Upper lobe of left lung (tissue), 6 donors: ENCODE measurements at places on chromosomes 3 and 15. TPM values are rescaled to one million over a fixed set of nuclear protein-coding genes. Genes with fewer than 3 reads are reported as not detected.
A peak's percentile ranks its signal among the peaks of the same experiment; 100 is the strongest.

EPHB1 gene
- total RNA-seq: 7.3 TPM

GPR149 gene
- total RNA-seq: not detected

MEX3B gene
- 3.0 TPM for total RNA-seq

ARHGEF26 gene
- total RNA-seq: 69.8 TPM

REC114 gene
- not detected for total RNA-seq

ADAMTSL3 gene
- total RNA-seq: 22.2 TPM

IL5RA gene
- total RNA-seq: 7.3 TPM

SMAD6 gene
- total RNA-seq: 76.6 TPM

NXPE3 gene
- 12.9 TPM for total RNA-seq

SNTN gene
- total RNA-seq: 36.8 TPM

NAALADL2 gene
- 5.2 TPM for total RNA-seq

MITF gene
- total RNA-seq: 21.9 TPM

TMEM202 gene
- total RNA-seq: not detected

CCDC39 gene
- total RNA-seq: 0.94 TPM

DNA sequence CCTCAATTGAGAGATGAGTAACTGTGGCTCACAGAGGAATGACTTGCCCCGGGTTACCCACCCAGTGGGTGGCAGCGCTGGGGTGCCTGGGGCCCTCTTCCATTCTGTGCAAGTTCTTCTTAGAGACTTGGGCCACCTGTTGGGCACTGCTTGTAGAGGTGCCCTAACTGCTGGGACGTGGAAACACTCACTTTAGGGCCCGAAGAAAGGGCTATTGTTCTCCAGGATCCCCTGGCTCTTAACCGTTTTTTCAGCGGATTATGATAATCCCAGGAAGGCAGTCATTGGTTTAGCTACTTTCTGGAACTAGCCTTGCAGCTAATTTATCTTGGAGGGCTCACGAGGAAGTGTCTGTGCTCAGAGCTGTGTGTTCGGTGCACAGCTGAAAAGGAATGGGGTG, 66.0 kb upstream of the GCNT3 start:
- no peaks in the 10 kb centered on the region for H3K4me1 ChIP-seq
- H3K27ac ChIP-seq: no peak overlapping the region
- H3K27me3 ChIP-seq: no peaks in the 10 kb centered on the region
- H3K4me3 ChIP-seq: no peak overlapping the region

DNA sequence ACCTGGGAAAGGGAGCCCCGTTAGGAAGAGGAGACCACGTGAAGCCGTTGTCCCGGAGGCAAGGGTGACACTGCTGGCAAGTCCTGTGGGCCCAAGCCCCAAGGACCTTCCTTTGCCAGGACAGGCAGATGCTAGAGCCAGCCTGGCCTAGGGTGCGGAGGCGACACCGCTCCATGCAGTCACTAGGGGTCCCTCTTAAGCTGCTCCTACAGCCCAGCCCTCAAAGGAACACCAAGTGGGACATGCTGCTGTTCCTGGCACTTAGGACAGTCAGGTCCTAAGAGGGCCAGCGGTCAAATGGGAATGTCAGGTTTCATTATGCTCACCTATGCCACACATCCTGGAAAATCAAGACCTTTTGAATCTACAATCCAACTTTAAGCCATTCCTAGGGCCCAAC, 59.7 kb downstream of the RPN1 start:
- DNase-seq: no peak
- H3K27ac ChIP-seq: no peak overlapping the region
- H3K27me3 ChIP-seq: no peaks in the 10 kb centered on the region
- no peaks in the 10 kb centered on the region for H3K36me3 ChIP-seq
- H3K4me3 ChIP-seq: no peak overlapping the region
- no peaks in the 10 kb centered on the region for H3K4me1 ChIP-seq

DNA sequence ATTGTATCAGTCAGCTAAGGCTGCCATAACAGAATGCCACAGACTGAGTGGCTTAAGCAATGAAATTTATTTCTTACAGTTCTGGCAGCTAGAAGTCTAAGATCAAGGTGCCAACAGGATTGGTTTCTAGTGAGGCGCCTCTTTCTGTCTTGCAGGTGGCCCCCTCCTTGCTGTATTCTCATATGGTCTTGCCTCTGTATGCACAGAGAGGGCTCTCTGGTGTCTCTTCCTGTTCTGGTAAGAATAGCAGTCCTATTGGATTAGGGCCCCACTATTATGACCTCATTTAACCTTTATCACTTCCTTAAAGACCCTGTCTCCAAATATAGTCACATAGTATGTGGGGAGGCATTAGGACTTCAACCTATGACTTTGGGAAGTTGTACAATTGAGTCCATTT, 253.9 kb downstream of the EDEM1 start:
- H3K36me3 ChIP-seq: no peaks in the 10 kb centered on the region
- no peaks in the 10 kb centered on the region for H3K27me3 ChIP-seq
- no peak overlapping the region for H3K27ac ChIP-seq
- DNase-seq: no peak
- H3K4me3 ChIP-seq: no peak overlapping the region

DNA sequence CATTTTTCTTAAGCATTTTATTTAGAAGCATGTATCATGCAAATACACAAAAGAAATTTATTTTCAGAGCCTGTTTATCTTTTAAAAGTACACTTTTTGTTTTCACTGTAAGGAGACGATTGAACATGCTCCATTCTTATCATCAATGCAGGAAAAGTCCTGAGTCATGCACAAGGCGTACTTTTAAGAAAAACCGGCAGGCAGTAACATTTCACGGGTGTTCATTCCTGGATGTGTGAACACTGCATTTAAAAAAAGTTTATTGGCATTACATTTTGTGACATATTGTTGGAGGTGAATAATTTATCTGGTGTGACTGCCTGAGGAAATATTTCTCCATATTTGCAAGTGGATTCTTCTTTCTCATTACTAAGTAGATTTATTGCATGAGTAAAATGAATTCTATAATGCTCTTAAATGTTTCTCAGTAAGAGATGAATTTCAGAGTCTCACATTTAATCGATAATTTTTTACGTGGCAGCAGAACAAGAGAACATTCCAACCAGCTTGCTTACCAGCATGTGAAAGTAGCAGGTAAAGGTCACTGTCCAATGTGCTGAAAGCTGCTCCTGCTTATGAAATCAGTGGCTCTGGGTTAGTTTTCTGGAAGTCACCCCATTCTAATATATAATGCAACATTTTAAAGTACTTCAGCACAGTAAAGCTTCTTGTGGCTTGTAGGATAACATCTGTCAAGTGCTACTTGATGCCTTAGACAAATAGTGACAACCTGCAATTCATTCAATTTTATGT, 87.0 kb downstream of the SV2B start:
- no peaks in the 10 kb centered on the region for H3K4me1 ChIP-seq
- no peak overlapping the region for H3K4me3 ChIP-seq
- H3K27ac ChIP-seq: no peak overlapping the region
- H3K27me3 ChIP-seq: no peaks in the 10 kb centered on the region

GRCh38 chr3:157107037-157107436, 52.9 kb downstream of the CCNL1 start:
- no peak for DNase-seq
- H3K4me3 ChIP-seq: no peak overlapping the region
- H3K36me3 ChIP-seq: no peaks in the 10 kb centered on the region
- no peaks in the 10 kb centered on the region for H3K27me3 ChIP-seq

- DNase-seq: no peak
- H3K4me1 ChIP-seq: peaks cover 8% of the 10 kb centered on the region
- no peaks in the 10 kb centered on the region for H3K36me3 ChIP-seq
- H3K27me3 ChIP-seq: no peaks in the 10 kb centered on the region
Measured at GRCh38 chr3:105826778-105827634, 41.8 kb downstream of the CBLB start.

DNA sequence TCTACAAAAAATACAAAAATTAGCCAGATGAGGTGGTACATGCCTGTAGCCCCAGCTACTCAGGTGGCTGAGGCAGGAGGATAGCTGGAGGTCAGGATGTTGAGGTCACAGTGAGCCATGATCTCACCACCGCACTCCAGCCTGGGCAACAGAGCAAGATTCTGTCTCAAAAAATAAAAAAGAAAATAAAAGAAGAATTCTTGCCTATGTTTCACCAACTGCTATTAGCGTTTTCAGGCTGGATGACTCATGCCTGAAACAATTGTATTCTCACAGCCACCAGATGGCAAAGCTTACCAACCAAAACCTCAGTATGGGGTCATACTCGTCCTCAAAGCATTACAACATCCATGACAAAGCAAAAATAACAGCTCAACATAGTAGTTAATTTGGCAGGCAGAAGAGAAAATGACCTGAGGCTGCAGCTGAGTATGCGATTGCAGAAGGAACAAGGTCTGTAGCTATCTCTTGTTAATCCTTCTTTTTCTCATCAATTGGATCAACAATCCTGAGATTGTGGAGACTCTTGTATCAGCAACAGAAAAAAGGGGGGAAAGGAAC, 52.2 kb downstream of the TP53BP1 start:
- H3K36me3 ChIP-seq: peaks cover 37% of the 10 kb centered on the region
- H3K27ac ChIP-seq: peak overlapping the region; percentile 59
- H3K27me3 ChIP-seq: no peaks in the 10 kb centered on the region
- DNase-seq: peak; percentile 29

GRCh38 chr15:47484059-47484458, 233.2 kb upstream of the SEMA6D start:
- H3K4me1 ChIP-seq: no peaks in the 10 kb centered on the region
- no peak overlapping the region for H3K4me3 ChIP-seq
- no peaks in the 10 kb centered on the region for H3K27me3 ChIP-seq
- no peak overlapping the region for H3K27ac ChIP-seq
- no peaks in the 10 kb centered on the region for H3K36me3 ChIP-seq

GRCh38 chr15:73344056-73344455, 24.7 kb downstream of the HCN4 start:
- no peak overlapping the region for H3K4me3 ChIP-seq
- no peaks in the 10 kb centered on the region for H3K36me3 ChIP-seq
- DNase-seq: no peak
- H3K4me1 ChIP-seq: no peaks in the 10 kb centered on the region
- H3K27me3 ChIP-seq: no peaks in the 10 kb centered on the region
- H3K27ac ChIP-seq: no peak overlapping the region

DNA sequence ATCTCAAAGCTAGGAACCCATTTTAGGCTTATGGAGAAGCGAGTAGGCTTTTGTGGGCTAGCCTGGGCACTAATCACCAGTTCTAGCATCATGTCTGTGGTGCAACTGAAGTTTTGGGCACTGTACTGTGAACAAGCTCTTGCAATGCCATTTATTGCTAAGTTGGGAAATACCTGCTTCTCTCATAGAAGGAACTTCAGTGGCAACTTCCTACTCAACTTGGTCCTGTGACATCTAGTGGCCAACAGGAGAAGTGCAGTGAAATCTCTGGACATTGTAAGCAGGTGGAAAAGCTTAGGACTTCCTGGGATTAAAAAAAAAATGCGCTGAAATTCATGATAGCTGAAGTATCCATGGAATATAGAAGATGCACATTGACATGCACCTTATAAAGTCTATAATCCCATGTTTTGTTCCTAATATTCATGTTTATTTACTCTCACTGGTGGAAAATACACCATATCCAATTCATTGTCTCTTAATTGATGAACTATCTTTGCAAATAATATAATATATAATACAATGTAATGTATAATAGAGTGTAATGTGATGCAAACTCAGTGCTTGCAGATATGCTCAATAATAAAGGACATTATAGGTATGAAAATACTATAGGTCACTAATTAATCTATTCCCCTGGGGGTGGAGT, 6.5 kb upstream of the ALDH1A3 start:
- H3K4me3 ChIP-seq: no peak overlapping the region
- H3K4me1 ChIP-seq: no peaks in the 10 kb centered on the region
- peaks cover 1% of the 10 kb centered on the region for H3K27me3 ChIP-seq
- no peaks in the 10 kb centered on the region for H3K36me3 ChIP-seq
- no peak overlapping the region for H3K27ac ChIP-seq

GRCh38 chr15:56052395-56053045, 59.1 kb upstream of the NEDD4 start:
- no peaks in the 10 kb centered on the region for H3K27me3 ChIP-seq
- no peaks in the 10 kb centered on the region for H3K36me3 ChIP-seq
- no peak overlapping the region for H3K27ac ChIP-seq
- no peak for DNase-seq
- no peak overlapping the region for H3K4me3 ChIP-seq
- H3K4me1 ChIP-seq: no peaks in the 10 kb centered on the region

GRCh38 chr3:194756460-194756779, 70.7 kb downstream of the FAM43A start:
- no peak overlapping the region for H3K4me3 ChIP-seq
- no peaks in the 10 kb centered on the region for H3K27me3 ChIP-seq
- DNase-seq: no peak
- H3K27ac ChIP-seq: no peak overlapping the region

- peak overlapping the region; percentile 96 for H3K27ac ChIP-seq
- H3K27me3 ChIP-seq: no peaks in the 10 kb centered on the region
- peaks cover 51% of the 10 kb centered on the region for H3K4me1 ChIP-seq
- DNase-seq: peak; percentile 100
- H3K36me3 ChIP-seq: peaks cover 8% of the 10 kb centered on the region
Measured at GRCh38 chr3:133573054-133573628, 345 bp upstream of the CDV3 start.

DNA sequence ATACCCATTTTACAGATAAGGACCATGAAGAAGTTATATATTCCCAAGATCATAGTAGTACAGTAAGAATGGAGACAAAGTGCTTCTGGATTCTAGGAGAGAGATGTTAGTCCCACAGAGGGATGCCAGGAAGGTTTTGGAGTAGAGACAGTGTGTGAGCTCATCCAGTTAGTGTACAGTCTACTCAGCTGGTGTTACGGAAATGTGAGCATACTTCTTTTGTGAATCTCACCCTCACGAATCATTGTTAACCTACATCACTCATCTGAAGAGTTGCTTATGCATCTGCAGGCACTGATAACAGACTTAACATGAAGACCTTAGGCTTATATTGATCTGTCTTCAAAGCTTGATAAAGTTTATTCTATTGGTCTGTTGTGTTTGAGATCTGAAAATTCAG, 106.6 kb upstream of the PTPRG start:
- no peak for DNase-seq
- H3K4me1 ChIP-seq: no peaks in the 10 kb centered on the region
- no peaks in the 10 kb centered on the region for H3K36me3 ChIP-seq
- H3K27me3 ChIP-seq: no peaks in the 10 kb centered on the region

DNA sequence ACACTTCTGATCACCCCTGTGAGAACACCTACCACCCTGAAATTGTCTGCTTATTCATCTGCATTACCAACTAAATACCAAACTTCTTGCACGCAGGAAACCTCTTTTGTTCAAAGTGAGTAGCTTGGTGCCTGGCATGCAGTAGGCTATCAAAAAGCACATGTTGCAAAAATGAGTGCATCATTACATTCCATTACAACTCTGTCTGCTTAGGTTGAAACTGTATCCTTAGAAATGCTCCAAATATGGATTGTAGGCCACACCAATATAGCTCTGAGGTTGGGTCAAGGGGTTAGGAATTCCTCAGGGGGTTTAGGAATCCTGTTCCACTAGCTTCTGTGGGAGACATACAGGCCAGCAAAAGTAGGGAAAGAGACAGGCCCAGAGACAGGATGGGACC, 107.2 kb downstream of the THRB start:
- no peak overlapping the region for H3K27ac ChIP-seq
- DNase-seq: no peak
- no peak overlapping the region for H3K4me3 ChIP-seq
- no peaks in the 10 kb centered on the region for H3K36me3 ChIP-seq

- no peaks in the 10 kb centered on the region for H3K36me3 ChIP-seq
- H3K27me3 ChIP-seq: no peaks in the 10 kb centered on the region
- peaks cover 37% of the 10 kb centered on the region for H3K4me1 ChIP-seq
Measured at GRCh38 chr15:69288531-69289341, 10.0 kb upstream of the PAQR5 start.
